NCI-H748 treated with DMSO at 0.1 percent for 48 hours (cell line): ENCODE measurements at places on chromosomes 3 and 15.

DNA sequence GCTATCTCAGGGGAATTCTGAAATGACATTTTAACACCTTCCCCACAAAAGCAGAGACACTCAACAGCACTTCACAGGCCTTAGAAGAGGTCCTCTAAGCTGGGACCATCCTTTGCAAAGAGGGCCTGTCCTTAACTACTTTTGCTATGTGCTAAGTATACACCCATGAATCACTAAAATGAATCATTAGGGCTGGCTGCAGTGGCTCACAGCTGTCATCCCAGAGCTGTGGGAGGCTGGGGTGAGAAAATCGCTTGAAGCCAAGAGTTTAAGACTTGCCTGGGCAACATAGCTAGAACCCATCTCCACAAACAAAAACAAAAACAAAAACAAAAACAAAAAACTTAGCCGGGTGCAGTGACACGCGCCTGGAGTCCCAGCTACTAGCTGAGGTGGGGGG lies 53.9 kb upstream of the MELTF start:
- no peak for DNase-seq

DNA sequence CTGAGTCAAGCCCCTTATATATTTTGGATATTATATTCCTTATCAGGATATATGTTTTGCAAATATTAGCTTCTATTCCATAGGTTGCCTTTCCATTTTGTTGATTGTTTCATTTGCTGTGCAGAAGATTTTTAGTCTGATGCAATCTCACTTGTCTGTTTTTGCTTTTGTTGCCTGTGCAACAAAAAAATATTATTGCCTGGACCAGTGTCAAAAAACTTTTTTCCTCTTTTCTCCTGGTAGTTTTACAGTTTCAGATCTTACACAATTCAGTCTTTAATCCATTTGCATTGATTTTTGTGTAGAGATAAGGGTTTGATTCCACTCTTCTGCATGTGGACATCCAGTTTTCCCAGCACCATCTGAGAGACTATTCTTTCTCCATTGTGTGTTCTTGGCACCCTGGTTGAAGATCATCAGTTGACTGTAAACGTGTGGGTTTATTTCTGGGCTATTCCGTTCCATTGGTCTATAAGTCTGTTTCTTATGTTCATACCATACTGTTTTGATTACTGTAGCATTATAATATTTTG lies 228.9 kb upstream of the NR2E3 start:
- no peak for DNase-seq

GRCh38 chr3:46953234-46954010 lies 23.1 kb downstream of the CCDC12 start:
- no peak for DNase-seq

GRCh38 chr3:52385157-52385556 lies 59.7 kb downstream of the SEMA3G start:
- DNase-seq = no peak

DNA sequence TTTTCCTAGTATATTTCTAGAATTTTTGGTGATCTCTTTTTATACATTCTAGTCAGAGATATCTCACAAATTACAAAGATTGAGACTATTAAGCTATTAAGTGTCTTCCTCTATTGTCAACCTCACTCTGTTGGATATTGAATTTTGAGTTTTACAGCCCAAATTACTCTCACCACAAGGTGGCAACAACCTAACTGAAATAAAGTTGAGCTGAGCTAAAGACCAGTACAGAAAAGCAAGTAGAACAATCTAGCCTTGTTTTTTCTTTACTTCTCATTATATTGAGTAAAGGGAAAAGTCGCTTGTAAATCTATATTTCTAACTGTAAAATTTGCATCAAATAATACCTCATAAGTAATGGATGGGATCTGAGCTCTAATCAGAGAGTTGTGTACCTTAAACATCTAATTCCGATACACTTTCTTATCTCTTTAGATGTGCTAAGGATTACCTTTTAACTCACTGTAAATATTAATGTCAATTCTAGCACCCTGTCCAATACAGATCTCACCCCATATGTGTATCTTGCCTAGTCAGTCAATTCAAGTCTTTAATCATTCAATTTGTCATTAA lies 13.6 kb upstream of the COMMD2 start:
- peak; percentile 2 for DNase-seq

GRCh38 chr15:69606921-69607500 lies 154.4 kb downstream of the RPLP1 start:
- no peak for DNase-seq

GRCh38 chr3:37198547-37198946 lies 24.2 kb upstream of the LRRFIP2 start:
- no peak for DNase-seq

GRCh38 chr3:49570028-49570654 lies 15.9 kb downstream of the BSN start:
- DNase-seq = no peak

DNA sequence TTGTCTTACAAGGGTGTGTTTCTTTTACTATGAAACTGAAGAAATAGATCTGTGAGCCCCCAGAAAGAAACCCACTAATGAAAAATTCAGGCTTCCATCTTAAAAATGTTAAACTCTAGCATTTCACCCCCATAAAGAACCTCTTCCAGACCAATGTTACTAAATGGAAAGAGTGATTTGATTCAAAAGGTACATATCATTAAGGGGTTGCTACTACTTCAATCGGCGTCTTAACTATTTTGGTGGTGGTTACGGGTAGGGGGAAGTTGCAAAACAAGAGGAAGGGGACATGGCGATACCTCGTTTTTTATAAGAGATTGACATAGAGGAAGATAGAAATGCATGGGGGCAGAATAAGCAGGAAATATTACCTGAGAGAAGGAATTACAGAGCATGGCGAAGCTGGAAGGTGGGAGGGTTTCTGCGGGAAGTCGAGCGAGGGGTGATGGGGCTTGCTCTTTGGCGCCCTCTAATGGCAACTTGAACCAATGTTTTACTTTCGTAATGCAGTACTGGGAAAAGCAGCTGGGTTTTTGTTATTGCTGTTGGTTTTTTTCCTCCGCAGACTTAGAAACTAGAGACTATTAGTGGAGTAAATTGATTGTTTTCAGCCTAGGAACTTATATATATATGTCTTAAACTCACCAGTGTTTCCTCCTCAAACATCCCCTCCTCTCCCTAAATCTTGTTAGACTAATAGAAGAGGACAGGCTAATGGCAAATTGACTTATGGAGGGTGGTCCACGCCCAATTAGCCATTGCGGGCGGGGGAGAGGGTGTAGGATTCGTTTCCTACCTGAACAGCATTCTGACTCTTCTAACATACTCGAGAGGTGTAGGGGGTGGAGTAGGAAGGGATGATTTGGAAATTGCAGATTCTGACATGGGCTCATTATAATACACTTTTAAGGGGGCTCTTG lies 11.3 kb upstream of the SOX2 start:
- DNase-seq = peak; percentile 85

- no peak for DNase-seq
These were observed 659.1 kb downstream of the GRM7 start for GRCh38 chr3:7520059-7520458.

DNA sequence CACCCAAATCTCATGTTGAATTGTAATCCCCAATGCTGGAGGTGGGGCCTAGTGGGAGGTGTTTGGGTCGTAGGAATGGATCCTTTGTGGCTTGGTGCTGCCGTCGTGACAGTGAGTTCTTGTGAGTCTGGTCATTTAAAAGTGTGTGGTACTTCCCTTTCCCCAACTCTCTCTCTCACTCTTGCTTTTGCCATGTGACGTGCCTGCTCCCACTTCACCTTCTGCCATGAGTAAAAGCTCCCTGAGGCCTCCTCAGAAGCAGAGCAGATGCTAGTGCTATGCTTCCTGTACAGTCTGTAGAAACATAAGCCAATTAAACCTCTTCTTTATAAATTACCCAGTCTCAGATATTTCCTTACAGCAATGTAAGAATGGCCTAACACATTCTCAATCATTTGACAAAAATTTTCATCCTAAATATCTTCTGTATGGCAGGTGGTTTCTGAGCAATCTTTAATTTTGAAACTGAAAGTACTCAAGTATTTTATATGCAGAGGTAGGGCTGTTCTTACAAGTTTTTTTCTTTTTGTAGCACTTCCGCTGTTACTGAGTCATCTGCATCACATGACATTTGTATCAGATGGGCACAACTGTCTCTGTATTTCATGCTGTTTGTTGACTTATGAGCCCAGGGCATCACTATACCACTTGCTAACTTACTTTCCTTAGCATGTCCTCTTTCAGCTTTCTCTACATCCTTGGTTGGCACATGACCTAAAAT lies 8.8 kb downstream of the RPL39L start:
- DNase-seq = no peak

GRCh38 chr15:67010898-67011616 lies 54.3 kb upstream of the SMAD3 start:
- no peak for DNase-seq

DNA sequence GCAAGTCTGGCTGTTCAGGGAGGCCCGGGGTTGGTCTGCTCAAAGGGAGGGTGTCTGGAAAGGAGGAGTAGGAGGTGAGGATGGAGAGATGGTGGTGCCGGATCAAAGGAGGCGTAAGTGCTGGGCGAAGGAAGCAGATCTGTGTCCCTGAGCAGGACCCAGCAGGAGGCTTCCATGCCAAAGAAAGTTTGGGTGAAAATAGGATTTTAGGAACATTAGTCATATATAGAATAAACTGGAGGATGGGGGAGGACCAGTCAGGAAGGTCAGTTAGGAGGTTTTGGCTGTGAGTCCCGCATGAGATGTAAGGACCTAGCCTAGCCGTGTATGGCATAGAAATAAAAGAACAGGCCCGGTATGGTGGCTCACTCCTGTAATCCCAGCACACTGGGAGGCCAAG lies 28.6 kb upstream of the VPS8 start:
- DNase-seq = no peak

- DNase-seq = no peak
These were observed 483.5 kb downstream of the GABRG3 start for GRCh38 chr15:27454281-27455075.

DNA sequence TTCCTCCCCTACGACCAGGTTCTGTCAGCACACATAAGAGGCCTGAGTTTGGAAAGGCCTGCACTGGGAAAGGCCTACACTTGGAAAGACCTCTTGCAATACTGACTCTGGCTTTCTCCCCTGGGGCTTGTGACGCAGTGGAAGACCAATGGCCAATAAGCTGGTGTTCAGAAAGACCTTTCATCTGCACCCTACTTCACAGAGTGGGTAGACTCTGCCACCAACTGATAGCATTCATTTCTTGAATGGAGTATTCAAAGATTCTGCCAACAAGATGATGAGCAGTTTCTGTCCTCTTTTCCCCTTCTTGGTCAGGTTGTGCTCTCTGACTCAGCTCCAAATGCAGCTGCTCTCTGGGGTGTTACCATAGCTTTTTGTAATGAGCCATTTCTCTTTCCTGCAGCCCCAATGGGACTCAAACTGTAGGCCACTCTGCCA lies 48.8 kb downstream of the TIPARP start:
- no peak for DNase-seq

DNA sequence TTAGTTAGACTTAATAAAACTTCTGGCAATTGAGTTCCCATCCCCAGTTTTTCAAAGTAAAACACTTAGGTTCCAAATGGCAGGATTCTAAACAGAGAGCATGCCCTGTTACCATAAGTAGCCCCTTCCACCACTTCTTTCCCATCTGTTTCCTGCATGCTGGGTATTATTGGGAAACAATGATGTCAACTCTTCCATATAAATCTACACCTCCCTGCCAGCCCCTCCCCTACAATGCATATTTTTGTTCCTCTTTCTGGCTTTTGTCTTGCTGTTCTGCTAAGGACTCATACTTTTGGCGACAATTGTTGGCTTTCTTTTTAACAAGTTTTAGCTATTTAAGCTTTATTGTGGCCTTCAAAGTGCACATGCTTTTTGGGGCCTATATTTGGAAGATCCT lies 11.1 kb downstream of the ARHGAP31 start:
- DNase-seq = no peak

GRCh38 chr15:63969652-63970421 lies 76.4 kb downstream of the DAPK2 start:
- DNase-seq = no peak

DNA sequence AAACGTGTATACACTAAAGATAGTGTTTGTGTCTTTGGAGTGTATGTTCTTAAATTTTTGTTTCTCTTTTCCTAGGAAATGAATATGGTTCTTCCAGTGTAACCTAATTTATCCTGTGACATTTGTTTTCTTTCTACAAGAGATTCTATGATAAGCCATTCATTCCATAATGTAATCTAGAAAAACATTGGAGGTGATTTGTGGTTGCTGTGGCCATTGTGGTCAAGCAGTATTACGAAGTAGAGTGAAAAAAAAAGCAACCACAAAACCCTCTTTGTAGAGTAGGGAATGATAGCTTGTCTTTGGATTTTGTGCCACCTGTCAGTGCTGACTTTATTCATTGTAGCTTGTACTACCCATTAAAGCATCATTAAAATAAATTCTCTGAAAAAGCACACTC lies 1209.6 kb downstream of the ZPLD1 start:
- DNase-seq = no peak

- no peak for DNase-seq
These were observed 24.3 kb upstream of the IL12A start for GRCh38 chr3:159964166-159964973.

- DNase-seq = no peak
These were observed 113.9 kb downstream of the RORA start for GRCh38 chr15:61115241-61115640.
